ENCODE measurements at places on chromosomes 1 and 21.

GRCh38 chr1:118945489-118945888 is 42.7 kb downstream of the TBX15 start:
- no peak for DNase-seq

DNA sequence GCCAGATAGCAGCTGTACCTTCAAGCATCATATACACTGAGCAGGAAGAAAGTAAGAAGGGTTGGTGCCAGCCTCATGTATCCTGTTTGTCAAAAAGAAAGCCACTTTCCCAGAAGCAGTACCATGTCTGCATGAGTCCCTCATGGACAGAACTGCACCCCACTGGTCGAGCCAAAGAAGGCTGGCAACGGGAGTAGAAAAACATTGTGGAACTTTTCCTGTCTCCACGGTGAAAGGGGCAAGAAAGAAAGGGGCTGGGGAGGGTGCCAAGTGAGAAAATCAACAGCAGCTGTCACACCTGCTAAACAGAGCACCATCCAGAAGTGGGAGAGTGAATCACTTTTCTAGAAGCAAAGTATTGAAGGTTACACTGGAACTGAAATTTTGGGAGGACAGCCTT is 621.7 kb downstream of the LMO4 start:
- DNase-seq: no peak

- DNase-seq: no peak
Measured at GRCh38 chr21:41634211-41634694, 126.3 kb upstream of the TMPRSS2 start.

DNA sequence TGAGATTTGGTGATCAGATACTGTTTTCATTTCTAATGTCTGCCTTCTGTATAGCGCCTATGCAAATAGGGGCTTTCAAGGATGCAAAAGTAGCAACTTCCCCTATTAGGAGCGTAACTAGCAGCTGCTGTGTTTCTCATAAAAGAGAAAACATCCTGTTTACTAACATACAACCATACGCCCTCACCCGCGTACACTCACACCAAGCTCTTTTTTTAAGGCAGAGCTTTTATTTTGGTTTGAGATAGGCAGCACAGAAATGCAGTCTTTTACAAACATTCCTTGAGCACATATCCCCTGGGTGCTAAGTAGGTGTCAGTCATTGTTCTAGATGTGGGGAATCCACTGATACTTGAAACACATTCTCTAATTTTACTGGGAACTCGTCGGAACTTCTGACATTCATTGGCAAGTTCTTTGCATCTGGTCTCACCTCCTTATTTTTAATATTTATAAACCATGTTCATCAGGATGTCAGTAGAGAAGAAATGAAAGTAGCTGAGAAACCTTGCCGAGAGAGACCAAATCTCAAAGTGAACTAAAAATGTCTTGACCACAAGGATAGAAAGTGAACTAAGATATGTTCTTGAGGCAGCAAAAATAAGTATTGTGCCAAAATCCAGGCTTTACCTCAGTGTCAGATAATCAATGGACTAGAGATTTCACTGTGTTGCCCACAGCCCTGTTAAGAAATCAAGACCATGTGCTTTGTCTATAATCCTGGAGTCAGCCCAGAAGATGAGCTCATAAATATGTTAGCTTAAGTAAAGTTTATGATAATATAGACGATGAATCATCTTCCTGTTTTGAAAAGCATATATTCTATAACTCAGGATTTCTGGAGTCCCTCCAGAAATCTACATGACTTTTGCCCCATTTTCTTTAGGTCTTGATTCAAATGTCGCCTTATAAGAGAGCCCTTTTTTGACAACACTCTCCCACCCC is 350.9 kb downstream of the ST6GALNAC3 start:
- no peak for DNase-seq

DNA sequence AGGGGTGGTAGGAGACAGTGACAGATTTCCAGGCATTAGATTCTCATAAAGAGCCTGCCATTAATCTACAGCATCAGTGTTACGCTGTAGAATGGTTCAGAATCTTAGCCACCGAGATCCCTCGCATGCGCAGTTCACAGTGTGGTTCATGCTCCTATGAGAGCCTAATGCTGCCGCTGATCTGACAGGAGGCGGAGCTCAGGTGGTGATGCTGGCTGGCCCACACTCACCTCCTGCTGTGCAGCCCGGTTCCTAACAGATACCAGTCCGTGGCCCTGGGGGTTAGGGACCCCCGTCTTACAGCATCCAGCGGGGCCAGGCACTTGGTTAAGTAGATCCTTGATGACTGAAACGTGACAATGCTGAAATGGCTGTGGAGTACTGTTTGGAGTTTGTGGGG is 163.6 kb upstream of the C1orf21 start:
- no peak for DNase-seq

DNA sequence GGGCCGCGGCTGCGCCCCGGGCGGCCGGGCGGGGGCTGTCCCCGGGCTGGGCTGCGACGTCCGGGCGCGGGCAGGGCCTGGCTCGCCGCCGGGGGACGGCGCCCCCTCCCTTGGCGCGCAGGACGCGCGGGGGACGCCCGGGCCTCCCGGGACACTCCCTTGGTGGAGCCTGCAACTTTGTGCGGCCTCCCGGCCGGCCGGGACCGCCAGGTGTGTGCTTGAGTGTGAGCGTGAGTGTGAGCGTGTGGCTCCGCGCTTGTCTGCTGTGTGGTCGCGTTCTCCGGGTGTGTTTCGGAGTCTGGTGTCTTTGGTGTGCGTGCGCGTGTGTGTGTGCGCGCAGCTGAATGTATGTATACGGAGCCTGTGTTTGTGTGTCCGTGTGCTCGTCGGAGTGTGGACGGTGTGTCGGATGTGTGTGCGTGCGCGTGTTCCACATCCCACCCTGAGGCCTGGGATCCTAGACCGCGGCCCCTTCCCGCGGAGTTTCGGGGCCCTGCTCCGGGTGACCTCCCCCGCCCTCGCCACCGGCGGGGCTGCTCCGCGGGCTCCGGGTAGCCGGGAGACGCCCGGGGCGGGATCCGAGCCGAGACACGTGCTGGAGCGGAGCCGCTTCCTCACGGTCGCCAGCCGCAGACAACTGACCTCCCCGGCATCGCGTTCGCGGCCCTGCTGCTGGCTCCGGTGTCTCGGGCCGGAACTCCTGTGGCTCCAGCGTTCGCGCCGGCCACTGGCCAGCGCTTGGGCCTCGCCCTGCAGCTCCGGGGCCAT is 1.7 kb downstream of the PTPRU start:
- no peak for DNase-seq

- no peak for DNase-seq
Measured at GRCh38 chr1:35278886-35279554, 10.5 kb downstream of the ZMYM4 start.

DNA sequence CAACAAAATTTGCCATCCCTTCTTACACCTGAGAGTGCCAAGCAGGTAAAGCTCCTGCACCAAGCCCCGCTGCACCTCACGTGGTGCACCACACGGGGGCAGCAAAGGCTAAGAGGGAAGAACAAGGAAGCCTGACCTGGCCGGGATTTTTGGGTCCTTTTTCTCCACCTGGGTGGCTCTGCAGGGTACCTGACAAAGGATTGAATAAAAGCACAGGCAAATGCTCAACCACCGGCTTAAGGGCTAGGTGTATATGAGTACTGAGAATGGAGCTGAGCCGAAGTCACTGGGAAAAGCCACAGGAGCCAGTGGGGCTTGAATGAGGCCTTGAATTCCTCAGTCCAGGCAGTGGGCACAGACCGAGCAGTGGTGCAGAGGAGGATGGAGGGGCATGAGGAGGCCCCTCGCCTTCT is 36.4 kb downstream of the ZNF697 start:
- no peak for DNase-seq

DNA sequence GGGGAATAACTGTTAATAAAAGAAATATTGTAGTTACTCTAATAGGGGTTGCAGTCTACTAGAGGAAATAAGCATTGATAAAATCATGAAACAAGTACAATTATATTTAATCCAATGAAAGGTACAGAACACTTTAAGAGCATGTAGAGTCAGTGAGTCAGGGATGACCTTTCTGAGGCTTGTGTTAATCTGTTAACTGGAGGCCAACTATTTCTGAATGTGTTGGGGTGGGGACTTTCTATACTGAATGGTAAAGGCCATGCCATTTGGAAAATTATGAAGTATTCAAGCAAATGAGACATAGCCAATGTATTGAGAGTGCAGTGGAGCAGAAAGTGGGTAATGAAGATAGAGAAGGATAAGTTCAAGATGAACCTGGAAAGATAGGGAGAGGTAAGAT is 646.2 kb downstream of the ADGRL2 start:
- no peak for DNase-seq

DNA sequence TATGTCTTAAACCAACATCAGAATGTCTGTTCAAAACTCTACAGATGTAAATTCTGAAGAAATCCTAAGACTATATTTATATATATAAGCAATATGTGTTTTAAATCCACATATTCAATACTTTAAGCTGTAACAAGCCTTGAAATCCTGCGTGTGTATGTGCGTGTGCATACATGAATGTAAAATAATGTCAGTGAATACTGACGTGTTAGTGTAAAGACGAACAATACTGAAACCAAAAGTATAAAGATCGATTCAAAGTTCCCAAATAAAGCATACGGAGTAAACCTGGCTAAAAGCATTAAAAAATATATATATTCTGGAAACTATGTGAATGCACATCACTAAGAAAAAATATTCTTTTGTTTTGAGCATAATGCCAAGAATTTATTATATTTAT is 668.6 kb upstream of the NCAM2 start:
- DNase-seq: no peak

- DNase-seq: no peak
Measured at GRCh38 chr1:243525085-243525487, 269.2 kb downstream of the SDCCAG8 start.

DNA sequence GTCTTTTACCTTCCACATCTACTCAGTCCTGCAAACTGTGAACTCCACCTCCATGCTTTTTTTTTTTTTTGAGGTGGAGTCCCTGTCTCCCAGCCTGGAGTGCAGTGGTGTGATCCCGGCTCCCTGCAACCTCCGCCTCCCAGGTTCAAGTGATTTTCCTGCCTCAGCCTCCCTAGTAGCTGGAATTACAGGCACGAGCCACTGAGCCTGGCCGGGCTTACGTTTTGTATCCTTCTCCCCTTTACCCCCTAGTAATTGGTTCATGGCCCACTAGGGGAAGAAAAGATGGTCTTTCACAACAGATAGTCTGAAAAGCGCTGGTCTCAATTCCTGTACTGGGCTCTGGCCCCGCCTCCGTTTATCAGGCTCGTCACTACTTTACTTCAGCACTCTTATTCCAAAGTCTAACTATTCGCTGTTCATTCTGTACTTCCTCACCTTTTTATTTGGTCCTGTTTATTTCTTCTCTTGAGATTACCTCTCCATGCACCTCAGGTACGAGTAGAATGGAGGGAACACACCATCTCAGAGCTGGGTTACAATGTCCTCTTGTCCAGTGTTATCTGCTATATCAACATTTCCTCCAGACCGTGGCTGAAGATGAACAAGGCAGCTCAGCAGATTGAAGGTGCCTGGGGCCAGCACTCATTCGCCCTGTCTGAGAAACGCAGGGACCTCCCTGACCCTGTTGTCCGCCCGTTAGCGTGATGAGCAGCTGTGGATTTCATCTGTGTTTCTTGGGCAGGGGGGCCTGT is 16.2 kb downstream of the CNST start:
- DNase-seq: no peak

DNA sequence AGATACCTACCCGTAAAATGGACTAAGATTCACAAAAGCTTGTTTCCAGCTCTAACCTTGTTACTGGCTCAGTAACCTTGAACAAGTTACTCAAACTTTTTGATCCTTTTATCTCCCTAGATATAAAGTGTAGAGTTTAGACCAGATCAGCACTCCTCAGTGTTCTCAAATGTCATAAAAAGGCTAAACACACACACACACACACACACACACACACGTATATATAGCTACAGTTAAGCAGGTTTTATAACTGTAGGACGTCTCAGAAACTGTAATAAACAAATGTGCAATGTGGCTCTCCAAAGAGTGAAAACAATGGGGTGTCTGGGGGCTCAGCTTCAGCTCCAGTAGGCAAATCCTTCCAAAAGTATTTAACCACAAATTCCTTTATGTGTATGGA is 34.0 kb downstream of the KCNJ15 start:
- DNase-seq: no peak

GRCh38 chr1:234602334-234603220 is 7.4 kb downstream of the IRF2BP2 start:
- no peak for DNase-seq

DNA sequence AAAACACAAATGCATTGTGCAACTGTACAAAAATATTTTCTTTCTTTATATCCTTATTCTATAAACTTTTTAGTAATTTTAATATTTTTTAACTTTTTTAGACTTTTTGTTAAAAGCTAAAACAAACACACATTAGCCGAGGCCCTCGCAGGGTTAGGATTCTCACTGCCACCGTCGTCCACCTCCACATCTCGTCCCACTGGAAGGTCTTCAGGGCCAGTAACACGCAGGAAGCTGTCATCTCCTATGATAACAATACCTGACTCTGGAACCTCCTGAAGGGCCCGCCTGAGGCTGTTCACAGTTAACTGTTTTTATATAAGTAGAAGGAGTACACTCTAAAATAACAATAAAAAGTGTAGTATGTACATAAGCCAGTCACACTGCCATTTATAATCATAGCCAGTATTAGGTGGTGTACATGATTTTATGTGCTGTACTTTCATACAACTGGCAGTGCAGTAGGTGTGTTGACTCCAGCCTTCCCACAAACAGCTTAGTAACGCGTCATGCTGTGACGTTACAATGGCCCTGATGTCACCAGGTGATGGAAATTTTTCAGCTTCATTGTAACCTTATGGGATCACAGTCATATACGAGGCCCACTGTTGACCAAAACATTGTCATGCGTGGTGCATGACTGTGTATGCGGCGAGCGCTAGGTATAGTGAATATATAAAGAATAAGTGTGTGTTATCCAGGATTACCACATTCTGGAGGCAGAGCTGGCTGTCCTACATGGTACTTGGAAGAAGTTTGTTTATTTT is 8.8 kb downstream of the TFF2 start:
- DNase-seq: no peak
